NCI-H82 (cell line): ENCODE measurements at places on chromosomes 16 and 17.
A peak's percentile ranks its signal among the peaks of the same experiment; 100 is the strongest.

GRCh38 chr16:26273607-26274006, 581.8 kb downstream of the HS3ST4 start:
- DNase-seq: no peak

DNA sequence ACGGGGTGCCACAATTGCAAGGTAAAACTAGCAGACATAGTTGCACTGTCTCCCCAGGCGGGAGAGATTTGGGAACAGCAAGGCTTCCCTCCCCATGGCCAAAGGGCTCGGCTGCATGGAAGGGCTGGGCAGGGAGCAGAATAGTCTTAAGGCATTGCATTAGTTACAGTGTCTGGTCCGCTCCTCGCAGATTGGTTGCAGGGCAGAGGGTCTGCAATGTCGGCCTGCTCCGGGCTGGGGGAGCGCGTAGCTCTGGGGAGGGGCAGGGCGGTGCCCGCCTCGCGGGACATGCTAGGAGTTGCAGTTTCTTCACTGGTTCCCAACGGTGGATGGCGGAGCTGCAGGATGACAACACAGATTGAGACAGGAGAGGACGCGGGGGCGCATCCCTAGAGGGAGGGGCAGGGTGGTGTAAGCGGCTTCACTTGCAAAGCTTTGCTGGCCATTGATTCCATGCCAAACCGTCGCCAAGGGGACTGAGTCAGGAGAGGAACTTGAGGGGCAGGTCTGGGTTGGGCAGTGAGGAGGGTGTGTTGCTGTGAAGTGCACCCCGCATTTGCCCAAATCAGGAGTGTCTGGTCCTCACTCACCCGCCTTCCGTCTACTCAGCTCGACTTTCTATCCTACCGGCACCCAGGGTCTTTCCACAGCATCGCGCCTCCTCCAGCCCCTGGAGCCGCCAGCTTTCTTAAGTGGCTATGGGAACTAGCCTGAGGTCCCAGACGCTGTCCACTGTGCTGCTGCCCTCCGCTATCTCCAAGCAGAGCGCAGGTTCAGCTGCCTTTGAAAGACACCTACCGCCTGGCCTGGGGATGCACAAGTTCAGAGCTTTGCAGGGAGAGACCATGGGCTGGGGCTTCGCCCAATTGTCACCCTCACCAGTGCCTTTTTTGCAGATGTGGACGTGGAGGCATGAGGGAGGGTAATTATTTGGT, 1748.9 kb downstream of the TP53TG3F start:
- peak; percentile 26 for DNase-seq

DNA sequence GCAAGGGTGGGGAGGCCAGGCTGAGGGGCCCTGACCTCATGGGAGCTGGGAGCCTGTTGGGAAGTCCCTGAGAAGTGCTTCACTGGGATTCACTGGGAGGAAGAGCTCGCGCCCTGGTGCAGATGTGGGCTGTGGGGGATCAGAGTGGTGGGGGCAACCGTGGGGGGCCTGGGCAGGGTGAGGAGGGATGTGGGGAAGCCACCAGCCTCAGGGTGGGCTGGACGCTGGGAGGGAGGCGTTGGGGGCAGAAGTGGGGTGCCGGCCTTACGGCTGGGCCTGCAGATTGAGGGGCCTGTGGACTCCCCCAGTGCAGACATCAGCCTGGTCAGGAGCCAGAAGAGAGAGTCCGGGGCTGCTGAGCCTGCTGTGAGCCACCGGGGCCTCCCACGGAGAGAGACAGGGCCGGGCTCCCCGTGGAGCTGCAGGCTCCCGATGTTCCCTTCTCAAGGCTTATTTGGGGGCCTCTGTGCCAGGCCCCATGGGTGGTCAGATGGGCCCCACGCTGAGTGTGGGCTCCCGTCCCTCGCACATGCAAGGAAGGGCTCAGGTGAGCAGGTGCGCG, 7.8 kb downstream of the DPEP1 start:
- DNase-seq: no peak

- DNase-seq: peak; percentile 69
These were observed 226.3 kb downstream of the WWOX start for GRCh38 chr16:78325468-78326352.

- DNase-seq: peak; percentile 86
These were observed 23.4 kb upstream of the SREBF1 start for GRCh38 chr17:17859909-17860765.

DNA sequence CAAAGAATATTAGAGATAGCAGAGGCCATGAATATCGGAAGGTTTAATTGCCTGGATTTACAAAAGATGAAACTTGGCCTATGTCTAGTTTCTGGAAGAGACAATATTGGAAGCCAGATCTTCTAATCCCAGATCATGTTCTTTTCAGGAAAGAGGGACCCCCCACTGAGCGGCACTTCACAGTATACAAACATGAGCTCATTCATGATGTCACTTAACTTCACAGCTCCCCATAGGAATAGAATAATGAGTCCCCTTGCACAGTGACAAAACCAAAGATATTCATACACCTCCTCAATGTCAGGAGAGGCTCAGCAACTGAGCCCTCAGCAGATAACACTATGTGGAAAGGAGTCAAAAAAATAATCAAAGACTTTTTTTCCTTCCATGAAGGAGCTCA, 147.5 kb downstream of the CDH11 start:
- DNase-seq: no peak

GRCh38 chr16:57304169-57305061, 19.9 kb upstream of the PLLP start:
- DNase-seq: no peak

DNA sequence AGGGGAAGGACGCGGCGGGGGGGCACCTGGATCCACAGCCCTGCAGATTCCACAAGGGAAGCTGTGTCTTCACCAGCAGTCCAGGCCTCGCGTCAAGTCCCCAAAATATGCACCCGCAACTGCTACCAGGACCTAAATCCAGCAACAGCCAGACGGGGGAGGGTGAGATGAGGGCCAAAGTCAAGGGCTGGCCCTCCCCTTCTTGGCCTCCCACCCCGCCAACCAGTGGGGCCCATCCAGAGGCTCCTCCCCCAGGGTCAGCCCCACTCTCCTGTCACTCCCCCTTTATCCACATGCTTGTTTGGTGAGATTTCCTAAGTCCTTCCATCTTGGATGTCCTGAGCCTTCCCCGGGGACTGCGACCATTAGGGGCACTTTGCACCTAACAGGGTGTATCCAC, 138.7 kb downstream of the ENGASE start:
- DNase-seq: peak; percentile 54

DNA sequence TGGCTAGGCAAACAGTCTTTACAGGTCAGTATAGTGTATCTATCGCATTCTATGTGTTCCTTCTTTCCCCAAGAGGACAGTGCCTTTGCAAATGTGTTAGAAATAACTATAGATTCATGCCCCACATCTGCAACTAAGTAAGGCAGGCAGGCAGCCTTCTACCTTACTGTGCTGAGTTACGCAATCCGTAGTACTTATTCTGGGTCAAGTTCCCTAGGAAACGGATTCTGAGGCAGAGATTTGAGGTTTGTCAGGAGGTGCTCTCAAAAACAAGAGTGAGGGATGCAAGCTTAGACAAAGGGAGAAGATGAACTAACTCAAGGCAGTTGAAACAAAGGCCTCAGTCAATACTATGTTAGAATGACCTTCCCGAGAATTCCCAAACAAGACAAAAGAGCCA, 12.7 kb upstream of the ANKFY1 start:
- DNase-seq: no peak
